ENCODE measurements at places on chromosomes 5 and 9.

- no peak for DNase-seq
Measured at GRCh38 chr5:179259731-179260323, 85.4 kb downstream of the ADAMTS2 start.

GRCh38 chr9:8706531-8706930, 907.0 kb upstream of the DMAC1 start:
- DNase-seq, result no peak

DNA sequence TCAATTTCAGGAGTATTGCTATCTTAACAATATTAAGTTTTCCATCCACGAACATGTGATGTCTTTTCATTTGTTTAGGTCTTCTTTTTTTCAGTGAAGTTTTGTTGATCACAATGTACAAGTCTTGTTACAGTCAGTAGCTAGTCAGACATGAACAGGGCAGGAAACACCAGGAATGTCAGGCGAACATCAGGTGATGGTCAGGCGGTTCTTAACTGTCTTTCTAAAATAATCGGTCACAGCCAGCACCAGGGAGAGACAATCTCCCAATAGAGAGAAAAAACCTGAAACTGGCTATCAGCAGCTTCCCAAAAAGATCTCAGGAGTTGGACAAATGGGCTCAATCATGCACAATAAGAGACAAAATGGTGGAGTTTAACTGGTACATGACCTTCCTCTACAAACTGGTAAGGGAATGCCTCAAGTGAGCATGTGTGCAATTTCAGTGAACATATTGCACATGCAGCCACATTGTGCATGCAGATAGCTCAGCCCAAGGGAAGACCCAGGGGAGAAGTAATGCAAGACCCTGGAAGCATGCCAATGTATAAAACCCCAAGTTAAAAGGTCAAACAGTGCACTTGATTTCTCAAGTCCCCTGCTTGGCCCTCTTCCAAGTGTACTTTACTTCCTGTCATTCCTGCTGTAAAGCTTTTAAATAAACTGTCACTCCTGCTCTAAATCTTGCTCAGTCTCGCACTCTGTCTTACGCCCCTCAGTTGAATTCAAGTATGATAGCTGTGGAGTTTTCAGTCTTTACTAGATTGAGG, 176.1 kb upstream of the RASEF start:
- no peak for DNase-seq

DNA sequence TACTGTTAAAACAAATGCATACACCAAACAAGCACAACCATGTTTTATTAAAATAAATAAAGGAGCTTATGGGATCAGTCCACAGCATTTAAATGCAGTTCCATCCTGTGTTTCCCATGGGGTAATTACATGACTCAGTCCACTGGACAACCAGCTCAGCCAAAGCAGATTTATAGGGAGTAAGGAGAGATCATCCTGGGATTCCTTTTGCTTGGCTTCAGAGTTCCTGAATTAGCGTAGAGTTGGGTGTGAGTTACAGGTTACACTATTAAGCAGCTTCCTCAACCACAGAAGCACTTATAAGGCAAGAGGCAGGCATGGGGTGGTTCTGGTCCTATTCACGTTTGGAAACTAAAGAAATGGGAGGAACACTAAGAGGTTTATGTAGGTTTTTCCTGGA, 381.1 kb upstream of the ACTBL2 start:
- no peak for DNase-seq

DNA sequence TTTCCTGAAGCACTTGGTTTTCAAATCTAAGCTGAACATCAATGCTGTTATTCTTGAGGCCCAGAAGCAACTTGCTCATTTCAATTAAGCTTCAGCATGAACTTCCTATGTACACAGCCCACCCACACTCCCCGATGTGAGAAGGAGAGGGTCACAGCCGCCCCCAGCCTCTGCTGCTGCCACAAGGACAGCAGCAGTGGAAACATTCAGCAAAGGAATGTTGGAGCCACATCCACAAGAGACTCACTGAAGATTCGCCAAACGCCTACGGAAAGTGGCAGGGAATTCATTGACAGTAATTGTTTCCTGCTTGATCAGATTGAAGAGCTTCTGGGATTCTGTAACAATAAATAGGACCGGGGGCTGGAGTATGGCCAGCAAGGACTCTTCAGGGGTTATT, 2.9 kb downstream of the TGFBI start:
- no peak for DNase-seq

GRCh38 chr5:139415221-139415861, 11.5 kb upstream of the SPATA24 start:
- peak; percentile 69 for DNase-seq

GRCh38 chr5:131260895-131261294, 3.0 kb upstream of the CDC42SE2 start:
- DNase-seq, result no peak

- DNase-seq, result no peak
Measured at GRCh38 chr5:158911693-158912363, 187.9 kb downstream of the EBF1 start.

DNA sequence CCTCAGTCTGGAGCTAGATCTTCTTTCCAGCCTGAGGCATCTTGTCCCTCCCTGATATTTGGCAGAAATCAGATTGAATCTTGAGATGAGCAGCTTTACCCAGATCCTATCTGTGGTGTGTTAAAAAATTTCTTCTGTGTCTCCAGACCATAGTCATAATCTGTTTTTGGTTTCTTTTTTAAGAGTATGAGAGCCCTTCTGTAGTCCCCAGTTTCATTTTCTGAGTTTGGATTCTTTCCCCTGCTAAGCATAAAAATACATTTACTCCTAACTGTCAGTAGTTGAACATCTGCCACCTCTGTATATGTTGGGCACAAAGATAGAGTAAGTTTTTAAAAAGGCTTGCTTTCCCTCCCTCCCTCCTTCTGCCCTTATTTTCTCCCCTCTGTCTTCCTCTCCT, 137.7 kb downstream of the CNTLN start:
- no peak for DNase-seq

DNA sequence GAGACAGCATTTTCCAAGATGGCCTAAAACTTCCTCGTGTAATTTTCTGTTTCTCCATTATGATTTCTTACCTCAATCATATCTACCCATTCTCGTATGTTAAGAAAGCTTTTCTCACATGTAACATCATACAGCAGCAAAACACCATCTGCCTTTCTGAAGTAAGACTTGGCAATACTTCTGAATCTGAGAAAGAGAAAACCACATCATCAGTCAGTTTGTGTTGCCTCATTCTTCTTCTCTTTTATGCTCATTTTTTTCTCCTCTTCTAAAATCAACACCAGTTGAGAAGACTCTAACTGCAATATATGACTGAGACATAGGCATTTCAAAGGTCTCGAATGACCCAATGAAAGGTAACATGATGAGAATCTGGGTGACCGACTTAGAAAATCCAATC, 66.0 kb downstream of the RASEF start:
- DNase-seq, result no peak

- no peak for DNase-seq
Measured at GRCh38 chr5:78886341-78887230, 98.5 kb downstream of the ARSB start.

DNA sequence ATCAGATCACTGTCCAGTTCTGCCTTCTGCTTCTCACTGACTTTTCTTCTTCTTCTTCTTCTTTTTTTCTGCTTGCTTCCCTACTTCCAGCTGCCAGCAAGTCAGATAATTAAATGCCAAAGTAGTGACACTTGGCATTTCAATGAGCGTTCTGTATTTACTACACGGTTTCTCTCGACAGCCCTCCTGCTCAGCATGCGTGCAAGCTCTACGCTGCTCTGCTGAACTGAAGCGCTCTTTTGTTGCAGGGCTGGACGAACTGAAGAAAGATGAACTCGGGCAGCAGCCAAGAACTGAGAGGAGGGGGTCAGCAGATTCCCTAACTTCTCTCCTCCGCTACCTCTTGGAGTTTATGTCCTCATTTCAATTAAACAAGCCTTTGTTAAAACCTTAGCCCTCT, 319.1 kb downstream of the GLIS3 start:
- DNase-seq, result no peak

DNA sequence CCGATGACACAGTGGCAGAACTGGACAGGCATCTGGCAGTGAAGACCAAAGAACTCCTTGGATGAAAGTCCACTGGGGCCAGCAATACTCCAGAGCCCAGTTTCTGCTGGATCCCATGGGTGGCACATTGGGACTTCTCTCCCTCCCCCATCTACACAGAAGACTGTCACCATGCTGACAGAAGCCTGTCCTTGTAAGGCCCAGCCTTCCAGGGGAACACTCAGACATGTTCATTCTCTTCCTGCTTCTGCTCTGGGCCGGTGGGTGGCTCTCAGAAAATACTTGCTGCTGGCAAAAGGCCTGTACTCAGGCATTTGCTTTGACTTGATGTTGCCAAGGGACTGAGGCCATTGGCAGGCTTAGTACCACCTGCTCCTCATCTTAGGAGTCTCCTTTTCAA, 48.3 kb upstream of the PTGS1 start:
- no peak for DNase-seq

GRCh38 chr5:124453221-124454051, 293.0 kb downstream of the ZNF608 start:
- DNase-seq, result peak; percentile 12

- peak; percentile 21 for DNase-seq
Measured at GRCh38 chr9:19998823-19999455, 210.1 kb upstream of the SLC24A2 start.

- no peak for DNase-seq
Measured at GRCh38 chr9:14710804-14711203, 11.7 kb downstream of the CER1 start.

GRCh38 chr9:78026416-78026815, 5.2 kb downstream of the GNAQ start:
- no peak for DNase-seq

- no peak for DNase-seq
Measured at GRCh38 chr5:6475626-6476312, 27.1 kb downstream of the UBE2QL1 start.

DNA sequence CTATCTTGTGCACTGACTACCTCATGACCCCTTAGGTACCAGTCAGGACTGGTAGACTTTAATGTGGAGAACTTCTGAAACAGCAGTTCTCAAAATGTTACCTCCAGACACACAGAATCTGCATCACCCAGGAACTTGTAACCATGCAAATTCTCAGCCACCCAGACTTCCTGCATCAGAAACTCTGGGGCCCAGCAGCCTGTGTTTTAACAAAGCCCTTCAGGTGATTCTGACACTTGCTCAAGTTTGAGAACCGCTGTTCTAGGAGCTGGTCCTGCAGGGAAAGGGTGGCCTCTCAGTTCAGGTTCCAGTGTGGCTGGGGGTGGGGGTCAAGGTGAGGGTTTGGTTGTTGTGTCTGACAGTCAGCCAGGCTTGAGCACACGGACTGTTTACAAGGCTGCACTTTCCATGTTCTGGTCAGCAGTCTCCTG, 28.4 kb downstream of the ZFP62 start:
- DNase-seq, result peak; percentile 63

GRCh38 chr5:132754947-132755346, 7.7 kb downstream of the CCNI2 start:
- peak; percentile 26 for DNase-seq

DNA sequence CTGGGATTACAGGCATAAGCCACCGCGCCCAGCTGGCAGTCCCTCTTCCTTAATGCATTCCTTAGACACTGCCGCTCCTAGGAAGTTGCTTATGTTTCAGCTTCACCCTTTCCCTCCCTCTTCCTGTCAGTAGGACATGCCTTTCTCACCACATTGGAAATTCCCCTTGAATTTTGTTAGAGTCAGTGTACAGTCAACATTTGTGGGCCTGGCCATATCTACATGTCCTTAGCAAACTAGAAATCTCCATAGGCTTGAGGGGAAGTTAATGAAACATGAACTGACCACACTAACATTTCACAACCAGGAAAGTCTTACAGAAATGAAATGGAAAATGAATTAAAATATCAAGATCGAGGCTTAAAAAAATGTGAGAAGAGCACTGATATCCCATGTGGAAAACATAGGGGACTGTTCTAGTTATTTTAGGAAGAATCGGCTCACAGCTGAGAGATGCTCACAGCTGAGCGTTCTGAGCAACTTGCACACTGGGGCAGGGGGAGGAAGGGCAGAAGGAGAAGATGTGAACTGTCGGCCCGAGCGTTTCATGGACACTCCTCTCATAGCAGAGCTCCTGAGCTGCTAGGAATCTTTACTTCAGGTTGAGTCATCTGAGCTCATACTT, 21.1 kb upstream of the LVRN start:
- no peak for DNase-seq

DNA sequence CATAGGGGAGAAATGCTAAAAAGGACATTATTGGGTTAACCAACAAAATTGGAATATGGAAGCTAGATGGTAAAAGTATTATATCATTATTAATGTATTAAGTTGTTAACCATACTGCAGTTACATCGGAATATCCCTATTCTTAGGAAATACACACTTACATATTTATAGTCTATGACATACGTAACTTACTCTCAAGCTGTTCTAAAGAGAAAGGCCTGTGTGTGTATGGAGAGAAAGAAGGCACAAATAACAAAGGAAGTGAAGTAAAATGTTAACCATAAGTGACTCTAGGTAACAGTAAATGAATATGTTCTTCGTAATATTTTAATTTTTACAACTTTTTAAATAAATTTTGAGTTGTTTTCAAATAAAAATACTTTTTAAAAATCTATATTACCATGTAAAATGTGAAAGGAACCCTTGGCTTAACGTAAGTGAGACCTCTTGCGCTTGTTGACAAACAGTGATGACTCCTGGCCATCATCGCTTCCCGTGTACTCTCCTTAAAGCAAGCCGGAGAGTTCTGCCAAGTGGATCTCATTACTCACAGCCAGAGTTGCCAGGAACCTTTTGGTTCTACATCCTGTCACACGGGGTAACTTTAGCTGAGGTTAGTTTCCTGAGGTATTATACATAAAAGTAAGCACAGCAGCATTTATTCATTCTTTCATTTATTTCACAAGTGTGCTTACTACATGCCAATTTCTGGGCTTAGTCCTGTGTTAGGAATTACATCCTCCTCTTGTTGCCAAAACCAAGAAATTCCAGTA, 165.4 kb downstream of the EPB41L4A start:
- DNase-seq, result no peak

GRCh38 chr5:32852535-32852934, 141.4 kb downstream of the NPR3 start:
- no peak for DNase-seq

DNA sequence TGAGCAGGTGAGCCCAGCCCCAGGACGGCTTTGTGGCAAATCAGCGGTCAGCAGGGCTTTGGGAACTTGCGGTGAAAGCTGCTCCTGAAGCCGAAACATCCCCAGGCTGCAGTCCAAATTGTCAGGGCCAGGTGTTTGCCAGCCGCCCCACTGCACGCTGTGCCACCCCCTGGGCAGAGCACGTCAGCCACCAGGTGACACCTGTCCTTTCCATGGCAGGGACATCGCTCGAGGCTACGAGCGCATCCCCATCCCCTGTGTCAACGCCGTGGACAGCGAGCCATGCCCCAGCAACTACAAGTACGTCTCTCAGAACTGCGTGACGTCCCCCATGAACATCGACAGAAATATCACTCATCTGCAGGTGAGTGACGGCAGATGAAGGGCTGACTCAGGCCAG, 64.4 kb upstream of the CACNA1B start:
- no peak for DNase-seq

DNA sequence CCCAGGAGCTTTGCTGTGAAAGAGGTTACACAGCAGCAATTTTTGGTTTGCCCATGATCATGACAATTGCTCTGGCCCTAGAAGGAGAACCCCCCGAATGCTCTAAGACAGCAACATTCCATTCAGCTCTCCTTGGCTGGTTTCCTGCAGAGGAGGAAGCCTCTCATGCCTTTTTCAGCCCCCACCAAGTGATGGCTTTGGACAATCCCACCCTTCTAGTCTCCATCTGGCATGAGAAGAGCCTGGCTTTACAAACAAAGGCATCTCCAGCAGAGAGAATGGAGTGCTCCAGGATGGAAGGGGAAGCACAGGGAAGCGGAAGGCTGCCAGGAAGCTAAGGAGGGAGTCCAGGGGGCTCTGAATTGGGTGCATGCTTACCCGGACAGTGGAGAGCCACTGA, 98.4 kb downstream of the CRB2 start:
- no peak for DNase-seq

GRCh38 chr9:110125763-110126351, 82.1 kb downstream of the C9orf152 start:
- peak; percentile 13 for DNase-seq

Measured in activated CD8-positive, alpha-beta T cell treated with anti-CD3 and anti-CD28 coated beads for 36 hours (primary cell).